Small intestine (tissue), 16 donors: ENCODE measurements at places on chromosomes 3 and 15.

GRCh38 chr15:63855735-63856134, 22.0 kb upstream of the HERC1 start:
- DNase-seq: no peak

DNA sequence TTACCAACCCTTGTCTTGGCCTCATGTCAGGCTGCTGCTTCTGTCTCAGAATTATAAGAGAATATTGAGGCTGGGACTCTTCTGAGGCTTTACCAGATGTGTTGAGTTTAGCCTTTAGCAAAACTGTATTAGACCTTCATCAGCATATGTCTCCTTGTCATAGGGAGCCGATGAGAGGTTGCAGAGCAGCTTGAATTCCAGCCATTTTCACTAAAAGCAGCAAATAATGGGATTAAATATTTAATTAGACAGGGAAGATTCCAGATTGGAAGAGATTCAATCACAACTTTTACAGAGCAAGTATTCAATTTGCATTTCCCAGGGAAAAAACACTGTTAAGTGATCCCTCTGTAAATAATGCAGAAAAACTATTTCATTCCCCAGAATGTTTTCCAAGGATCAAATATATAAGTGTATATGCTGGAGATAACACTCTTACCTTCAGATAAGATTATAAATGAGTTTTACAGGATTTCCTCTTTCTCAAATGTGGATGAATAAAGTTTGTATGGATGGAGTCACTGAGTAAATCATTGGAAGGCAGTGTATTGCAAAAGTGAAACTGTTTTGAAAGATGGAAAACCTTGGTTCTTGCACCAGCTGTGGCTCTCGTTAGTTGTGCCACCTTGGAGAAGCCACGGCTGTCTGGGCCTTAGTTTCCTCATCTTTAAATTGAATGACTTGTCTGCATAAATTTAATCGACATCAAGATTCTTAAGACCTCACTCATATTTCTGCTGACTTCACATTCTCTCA, 466.4 kb upstream of the SGO1 start:
- no peak for DNase-seq

- DNase-seq: no peak
These were observed 8.9 kb upstream of the NSMCE3 start for GRCh38 chr15:29278436-29279105.

DNA sequence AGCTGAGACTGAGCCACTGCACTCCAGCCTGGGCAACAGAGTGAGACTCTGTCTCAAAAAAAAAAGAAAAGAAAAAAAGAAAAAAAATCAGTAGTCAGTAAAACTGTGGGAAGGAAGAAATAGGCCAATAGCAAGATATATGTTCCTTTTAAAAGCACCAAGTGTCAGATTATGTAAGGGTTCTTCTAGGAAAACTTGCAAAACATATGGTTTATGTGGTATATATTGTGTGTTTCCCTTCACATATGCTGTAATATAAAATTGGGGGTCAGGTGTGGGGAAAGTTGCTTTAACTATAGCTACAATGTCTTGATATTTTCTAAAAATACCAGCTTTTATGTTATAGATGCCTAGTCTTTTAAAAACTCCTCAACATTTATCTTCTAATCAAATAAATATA, 64.6 kb downstream of the ESYT3 start:
- no peak for DNase-seq

- no peak for DNase-seq
These were observed 2.7 kb upstream of the STARD5 start for GRCh38 chr15:81326466-81327212.

- no peak for DNase-seq
These were observed 7.1 kb downstream of the LRRK1 start for GRCh38 chr15:100926258-100926657.

GRCh38 chr15:100531204-100531603, 2.5 kb upstream of the CERS3 start:
- no peak for DNase-seq

DNA sequence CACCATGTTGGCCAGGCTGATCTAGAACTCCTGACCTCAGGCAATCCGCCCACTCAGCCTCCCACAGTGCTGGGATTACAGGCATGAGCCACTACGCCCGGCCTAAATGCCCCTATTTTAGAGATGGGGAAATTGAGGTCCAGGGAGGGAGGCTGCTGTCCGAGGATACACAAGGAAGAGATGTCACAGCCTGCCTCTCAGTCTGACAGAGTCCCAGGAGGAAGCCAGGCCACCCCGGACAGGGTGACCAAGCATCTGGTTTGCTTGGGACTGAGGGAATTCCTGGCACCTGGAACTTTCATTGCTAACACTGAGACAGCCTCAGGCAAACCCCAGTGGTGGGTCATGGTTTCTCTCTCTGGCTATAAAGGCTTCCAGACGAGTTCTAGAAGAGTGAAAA, 30.6 kb upstream of the ADAMTS7 start:
- DNase-seq: no peak

- DNase-seq: no peak
These were observed 30.8 kb upstream of the ARF4 start for GRCh38 chr3:57627976-57628375.

DNA sequence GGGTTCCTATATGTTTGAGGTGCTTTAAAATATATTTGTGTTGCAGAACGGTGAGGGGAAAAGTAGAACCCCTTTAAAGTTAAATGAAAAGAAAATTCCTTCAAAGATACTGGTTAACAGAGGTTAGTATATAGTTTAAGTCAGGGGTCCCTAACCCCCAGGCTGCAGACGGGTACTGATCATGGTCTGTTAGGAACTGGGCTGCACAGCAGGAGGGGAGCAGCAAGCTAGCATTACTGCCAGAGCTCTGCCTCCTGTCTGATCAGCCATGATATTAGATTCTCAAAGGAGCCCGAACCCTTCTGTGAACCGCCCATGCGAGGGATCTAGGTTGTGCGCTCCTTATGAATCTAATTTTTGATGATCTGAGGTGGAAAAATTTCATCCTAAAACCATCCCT, 37.5 kb upstream of the RFX7 start:
- no peak for DNase-seq

DNA sequence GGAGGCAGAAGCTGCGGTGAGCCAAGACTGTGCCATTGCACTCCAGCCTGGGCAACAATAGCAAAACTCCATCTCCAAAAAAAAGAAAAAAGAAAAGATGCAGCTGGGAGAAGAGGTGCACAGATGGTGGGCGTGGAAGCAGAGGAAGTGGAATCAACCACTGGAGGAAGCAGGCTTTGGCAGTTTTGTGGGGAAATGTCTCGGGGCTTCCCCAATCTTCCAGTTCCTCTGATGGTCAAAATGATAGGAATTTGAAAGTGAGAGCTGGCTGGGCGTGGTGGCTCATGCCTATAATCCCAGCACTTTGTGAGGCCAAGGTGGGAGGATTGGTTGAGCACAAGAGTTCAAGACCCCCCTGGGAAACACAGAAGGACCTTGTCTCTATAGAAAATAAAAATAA, 48.1 kb upstream of the SMAD3 start:
- no peak for DNase-seq

GRCh38 chr3:68360492-68360891, 571.9 kb downstream of the TAFA4 start:
- DNase-seq: no peak

- no peak for DNase-seq
These were observed 14.0 kb downstream of the SLC6A20 start for GRCh38 chr3:45782381-45782780.
